ENCODE measurements at places on chromosomes 5 and 9. TPM values are rescaled to one million over a fixed set of nuclear protein-coding genes. Genes with fewer than 3 reads are reported as not detected.

DNA sequence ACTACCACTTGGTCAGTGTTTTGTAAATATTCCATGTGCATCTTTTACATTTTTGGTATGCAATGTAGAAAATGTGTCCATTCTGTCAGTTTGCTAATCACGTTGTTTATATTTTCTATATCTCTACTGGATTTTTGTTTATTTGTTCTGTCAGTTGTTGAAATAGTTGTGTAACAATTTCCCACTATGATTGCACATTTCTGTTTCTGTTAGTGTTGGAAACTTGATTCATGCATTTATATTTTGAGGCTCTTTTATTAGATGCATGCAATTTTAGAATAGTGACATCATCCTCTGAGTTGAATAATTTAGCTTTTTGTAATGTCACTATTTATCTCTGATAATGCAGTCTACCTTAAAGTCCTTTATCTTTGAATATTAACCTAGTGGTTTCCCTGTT, 25.8 kb upstream of the LECT2 start:
- DNase-seq = no peak

DNA sequence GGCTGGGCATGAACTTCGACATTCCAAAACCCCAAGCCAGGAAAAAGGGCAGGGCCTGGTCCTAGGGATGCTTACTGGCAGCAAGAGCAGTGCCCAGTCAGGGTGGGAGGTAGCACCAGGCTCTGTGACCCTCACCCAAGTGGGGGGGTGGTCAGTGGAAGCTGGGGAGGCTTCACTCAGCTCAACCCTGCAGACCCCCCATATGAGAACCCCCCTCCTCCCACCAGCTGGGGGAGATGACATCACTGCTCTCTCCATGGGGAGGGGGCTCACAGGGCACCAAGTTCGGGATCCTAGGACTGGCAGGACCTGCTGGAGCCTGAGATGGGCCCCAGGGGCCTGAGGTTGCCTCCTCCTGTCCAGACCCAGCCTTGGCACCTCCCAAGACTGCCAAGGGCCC, 4.7 kb downstream of the DNLZ start:
- no peak for DNase-seq

DNA sequence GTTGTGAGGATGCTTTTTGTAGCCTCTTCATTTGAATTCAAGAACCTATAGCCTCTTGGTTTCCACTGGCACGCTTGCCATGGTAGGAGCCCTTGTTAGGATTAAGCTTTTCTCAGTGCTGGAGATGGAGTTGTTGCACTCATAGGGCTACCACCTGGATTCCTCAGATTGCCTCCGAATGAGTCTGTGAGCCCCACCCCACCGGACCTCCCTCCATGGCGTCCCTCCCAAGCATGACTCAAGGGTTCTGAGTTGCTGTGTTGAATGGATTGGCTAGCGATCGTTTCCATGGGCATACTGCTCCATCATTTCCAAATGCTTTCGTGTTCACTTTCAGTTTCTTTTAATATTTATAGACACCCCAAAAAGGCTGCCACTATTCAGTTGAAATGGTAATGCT, 69.9 kb downstream of the DAPK1 start:
- no peak for DNase-seq

- no peak for DNase-seq
Measured at GRCh38 chr5:37836235-37836591, 3.6 kb downstream of the GDNF start.

- DNase-seq = no peak
Measured at GRCh38 chr9:95942016-95942415, 66.5 kb downstream of the ERCC6L2 start.

IFNA10 gene
- not detected for total RNA-seq

- DNase-seq = no peak
Measured at GRCh38 chr9:28267351-28267750, 694.1 kb upstream of the C9orf72 start.

GRCh38 chr5:58392496-58392895, 67.4 kb downstream of the PLK2 start:
- DNase-seq = no peak

GRCh38 chr9:71830153-71830552, 61.8 kb upstream of the CEMIP2 start:
- no peak for DNase-seq

GRCh38 chr5:76169146-76169905, 86.1 kb downstream of the SV2C start:
- no peak for DNase-seq

ESM1 gene
- total RNA-seq = 0.99 TPM

TJP2 gene
- total RNA-seq = 10.3 TPM

- no peak for DNase-seq
Measured at GRCh38 chr5:84383816-84384603, 670 bp downstream of the EDIL3 start.

- no peak for DNase-seq
Measured at GRCh38 chr5:14101922-14102321, 41.2 kb upstream of the TRIO start.

IL5 gene
- total RNA-seq = not detected

IL33 gene
- total RNA-seq = not detected

HTR1A gene
- total RNA-seq = not detected

SIT1 gene
- 70.2 TPM for total RNA-seq

DNA sequence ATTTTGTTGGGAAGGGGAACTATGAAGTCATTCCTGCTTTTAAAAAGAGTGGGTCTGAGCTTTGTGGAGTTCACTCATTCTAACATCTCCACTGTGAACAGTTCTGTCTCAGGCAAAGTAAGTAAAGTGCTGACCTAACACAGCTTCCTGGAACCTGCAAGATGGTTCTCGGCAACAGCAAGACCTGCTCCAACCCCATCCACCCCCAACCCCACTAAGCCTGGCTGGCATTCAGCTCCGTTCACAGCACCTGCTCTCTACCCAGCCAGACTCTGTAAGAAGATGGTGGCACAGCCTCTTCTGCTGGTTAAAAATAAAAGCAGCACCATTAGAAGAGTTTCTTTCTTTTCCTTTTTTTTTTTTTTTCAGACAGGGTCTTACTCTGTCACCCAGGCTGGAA, 42.0 kb downstream of the EPB41L4B start:
- DNase-seq = no peak

GRCh38 chr9:129465834-129466535, 154.9 kb downstream of the C9orf50 start:
- no peak for DNase-seq

DNA sequence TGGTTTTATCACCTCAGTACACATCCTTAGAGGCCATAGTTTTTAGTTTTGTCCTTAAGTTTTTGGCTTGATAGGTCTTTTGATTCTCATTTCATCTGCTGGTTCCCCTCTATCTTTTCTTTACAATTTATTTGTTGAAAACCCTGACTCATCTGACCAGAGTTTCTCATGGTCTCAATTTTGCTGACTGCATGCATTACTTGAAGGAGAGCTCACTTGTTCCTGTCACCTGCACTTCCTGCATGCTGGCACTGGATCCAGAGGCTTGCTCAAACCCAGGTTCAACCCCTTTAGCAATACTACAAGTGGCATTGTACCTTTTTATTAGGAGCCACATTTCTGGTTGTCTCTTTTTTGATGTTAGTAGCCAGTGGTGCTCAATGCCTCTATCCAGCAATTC, 26.7 kb downstream of the FBXO10 start:
- no peak for DNase-seq

DNA sequence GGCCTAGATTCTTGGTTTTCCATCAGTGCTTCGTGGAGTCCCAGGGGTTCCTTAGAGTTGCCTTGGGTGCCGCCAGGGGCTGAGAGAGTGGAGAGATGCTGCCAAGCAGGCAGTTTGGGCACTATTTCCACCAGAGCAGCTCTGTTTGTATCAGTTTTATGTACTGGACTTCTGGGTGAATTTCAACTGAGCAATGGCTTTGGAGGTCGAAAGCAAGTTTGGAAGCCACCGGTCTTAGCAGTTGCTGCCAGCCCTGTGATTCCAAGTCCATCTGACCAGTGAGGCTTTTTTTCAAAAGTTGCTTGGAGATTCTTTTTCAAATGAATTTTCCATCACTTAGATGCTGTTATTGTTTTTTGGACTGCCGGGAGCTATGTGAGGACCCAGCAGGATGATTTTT, 68.5 kb downstream of the ANGPTL2 start:
- no peak for DNase-seq

GRCh38 chr5:82405618-82406204, 127.6 kb upstream of the RPS23 start:
- no peak for DNase-seq

DNA sequence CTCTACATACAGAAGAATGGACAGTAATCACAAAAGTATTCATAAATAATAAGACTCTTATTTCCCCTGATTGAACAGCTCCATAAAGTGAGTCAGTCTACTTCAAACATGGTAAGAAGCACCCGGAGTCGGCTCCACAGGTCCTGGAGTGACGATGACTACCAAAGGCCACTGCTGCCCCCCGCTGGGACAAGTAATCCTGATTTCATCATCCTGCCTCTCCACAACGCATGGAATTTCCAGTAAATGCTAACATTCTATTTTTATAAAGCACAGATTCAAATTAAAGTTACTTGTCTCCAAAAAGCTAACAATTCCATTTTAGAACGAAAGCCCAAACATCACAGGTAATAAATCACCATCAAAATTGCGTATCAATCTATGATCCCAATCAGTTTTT, 16.2 kb downstream of the ATPSCKMT start:
- DNase-seq = no peak

DNA sequence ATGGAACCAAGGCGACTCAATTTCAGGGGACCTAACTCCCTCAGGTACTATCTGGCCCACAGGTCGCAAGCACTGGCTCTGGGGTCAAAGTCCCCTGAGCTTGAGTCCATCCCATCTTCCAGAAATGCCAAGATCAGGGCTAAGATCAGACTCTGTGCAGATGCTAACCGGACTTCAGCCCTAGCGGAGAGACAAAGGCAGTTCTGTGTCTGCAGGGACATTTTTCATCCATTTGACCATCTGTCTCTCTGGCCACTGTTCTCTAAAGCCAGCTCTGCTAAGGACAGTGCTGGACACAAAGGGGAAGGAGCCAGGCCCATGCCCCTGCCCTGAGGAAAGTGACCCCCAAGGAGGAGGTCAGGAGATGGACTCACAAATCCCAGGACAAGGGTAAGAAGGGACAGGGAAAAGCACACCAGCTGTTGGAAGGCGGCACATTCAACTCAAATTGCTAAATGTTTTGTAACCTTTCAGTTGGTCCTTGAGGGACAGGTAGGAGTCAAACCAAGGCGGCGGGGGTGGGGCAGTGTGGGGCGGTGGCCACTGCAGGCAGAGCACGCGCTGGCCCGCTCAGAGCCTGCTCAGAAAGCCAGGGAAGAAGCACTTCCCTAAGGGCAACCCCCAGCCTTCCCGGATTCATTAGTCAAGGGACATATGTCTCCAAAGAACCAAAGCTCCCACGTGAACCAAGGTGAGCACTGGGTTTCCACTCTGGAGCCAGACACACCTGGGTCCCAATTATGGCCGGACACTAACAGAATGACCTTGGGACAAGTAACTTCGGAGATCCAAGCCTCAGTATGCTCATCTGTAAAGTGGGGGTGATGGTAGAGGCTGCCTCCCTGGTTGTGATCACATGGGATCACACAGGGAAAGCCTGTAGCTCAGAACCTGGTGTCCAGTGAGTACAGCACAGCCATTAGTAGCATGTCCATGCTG, 42.8 kb downstream of the STK10 start:
- DNase-seq = no peak

DNA sequence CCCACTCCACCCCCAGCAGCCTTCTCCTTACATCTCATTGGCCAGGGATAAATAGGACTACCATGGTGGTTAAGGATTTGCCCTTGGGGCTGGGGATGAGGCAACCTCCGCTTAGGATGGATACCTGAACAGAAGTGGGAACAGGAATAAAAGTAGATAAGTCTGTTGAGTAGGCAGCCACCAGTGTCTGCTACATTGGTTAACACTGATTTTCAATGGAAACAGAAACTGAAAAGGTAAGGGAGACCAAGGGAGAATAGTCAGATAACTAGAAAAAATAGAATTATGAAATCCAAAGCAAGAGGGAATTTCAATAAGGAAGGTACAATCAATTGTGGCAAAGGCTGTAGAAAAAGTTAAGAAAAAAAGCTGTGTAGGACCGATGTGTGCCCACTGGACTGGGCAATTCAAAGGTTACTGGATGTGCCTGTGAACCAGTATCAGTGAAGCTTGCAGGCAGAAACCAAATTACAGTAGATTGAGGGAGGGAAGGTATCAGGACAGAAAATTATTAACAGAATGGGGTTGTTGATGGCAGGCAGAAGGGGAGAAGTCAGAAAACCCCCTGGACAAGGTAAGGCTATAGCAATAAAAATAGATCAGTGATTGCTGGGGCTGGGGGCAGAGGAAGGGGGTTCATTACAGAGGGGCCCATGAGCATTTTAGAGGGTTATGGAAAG, 48.7 kb downstream of the DNAJC21 start:
- no peak for DNase-seq

FTMT gene
- not detected for total RNA-seq

FGF1 gene
- total RNA-seq = not detected

DNA sequence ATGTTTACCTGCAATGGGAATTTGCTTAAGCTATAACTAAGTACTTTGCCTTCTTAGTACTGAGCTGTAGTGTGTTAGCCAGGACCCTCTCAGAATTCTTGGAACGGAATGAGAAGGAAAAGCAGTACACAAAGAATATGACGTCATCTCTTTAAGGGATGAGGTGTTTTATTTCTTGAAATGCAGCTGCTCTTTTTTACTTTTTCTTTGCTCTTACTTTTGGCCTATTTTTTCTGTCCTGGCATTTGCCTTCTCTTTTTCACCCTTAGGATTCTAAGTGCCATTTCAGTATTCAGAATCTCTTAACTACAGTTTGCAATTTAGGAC, 10.1 kb downstream of the KIF2A start:
- DNase-seq = no peak

SPAG8 gene
- total RNA-seq = 5.6 TPM

- no peak for DNase-seq
Measured at GRCh38 chr5:172219296-172219695, 25.3 kb downstream of the EFCAB9 start.

SV2C gene
- not detected for total RNA-seq

DNA sequence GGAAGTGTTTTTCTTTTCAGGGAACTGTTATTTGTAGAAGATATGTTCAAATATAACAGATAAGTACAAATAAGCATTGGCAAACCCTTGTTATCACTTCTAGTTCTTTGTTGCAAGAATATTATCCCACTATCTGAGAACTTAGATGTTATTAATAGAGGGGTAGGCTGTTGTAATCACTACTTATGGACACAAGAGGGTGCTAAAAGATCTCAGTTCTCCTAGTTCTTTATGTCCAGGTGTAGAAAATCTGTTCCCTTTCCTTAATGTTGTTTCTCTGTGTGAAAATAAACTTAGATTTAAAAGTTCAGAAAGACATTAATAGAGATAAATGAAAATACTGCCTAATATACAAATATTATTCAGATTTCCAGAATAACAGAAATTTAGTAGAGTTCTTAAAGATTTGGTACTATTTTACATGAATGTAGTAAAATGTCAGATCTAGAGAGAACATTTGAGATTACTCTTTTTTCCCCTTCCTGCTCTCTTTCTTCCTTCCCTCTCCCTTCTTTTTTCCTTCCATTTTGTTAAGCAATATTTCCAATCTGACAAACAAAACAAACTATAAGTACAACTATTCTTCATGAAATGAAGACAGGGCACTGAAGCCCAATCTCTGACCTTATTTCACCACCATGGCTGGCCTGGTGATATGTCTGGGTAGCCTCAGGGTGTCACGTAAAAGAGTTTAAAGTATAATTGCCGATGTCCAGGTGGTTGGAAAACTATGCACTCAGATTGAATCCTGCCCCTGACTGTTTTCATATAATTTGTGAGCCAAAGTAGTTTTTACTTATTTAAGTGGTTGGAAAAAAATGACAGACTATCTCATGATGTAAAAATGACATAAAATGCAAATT, 43.6 kb upstream of the C5orf46 start:
- DNase-seq = no peak

HMGCR gene
- 39.6 TPM for total RNA-seq

- DNase-seq = no peak
Measured at GRCh38 chr5:73858776-73859175, 232.8 kb downstream of the ARHGEF28 start.

SH3GL2 gene
- total RNA-seq = not detected

All from CD4-positive, alpha-beta memory T cell (primary cell).